A375 (cell line): ENCODE measurements at places on chromosomes 5 and 9. TPM values are rescaled to one million over a fixed set of nuclear protein-coding genes. Genes with fewer than 3 reads are reported as not detected.

The ARHGEF37 gene
- total RNA-seq = 1.8 and 2.8 TPM in 2 replicates

The QSOX2 gene
- total RNA-seq = 26.9 and 30.1 TPM in 2 replicates

The CD74 gene
- total RNA-seq = 1,665 and 1,791 TPM in 2 replicates

The SLC22A4 gene
- total RNA-seq = 4.5 and 6.7 TPM in 2 replicates

The SLC24A2 gene
- 0.83 and 1.1 TPM in 2 replicates for total RNA-seq

The CSF1R gene
- 0.08 TPM in 1 of 2 replicates, not detected in the other for total RNA-seq

The ADAM19 gene
- 25.7 and 25.9 TPM in 2 replicates for total RNA-seq

The STKLD1 gene
- total RNA-seq = 0.41 TPM in 1 of 2 replicates, not detected in the other

The PCDHA6 gene
- total RNA-seq = 11.5 TPM in 2 replicates

The CFAP77 gene
- total RNA-seq = 0.26 TPM in 1 of 2 replicates, not detected in the other

The TAF11L13 gene
- total RNA-seq = 0.50 and 0.91 TPM in 2 replicates

The ACTL7A gene
- not detected in 2 replicates for total RNA-seq

The SPARC gene
- 1,808 and 2,270 TPM in 2 replicates for total RNA-seq

The CNTFR gene
- not detected in 2 replicates for total RNA-seq

The FGD3 gene
- 0.23 and 0.37 TPM in 2 replicates for total RNA-seq

The ZNF354B gene
- 7.7 and 9.4 TPM in 2 replicates for total RNA-seq

The COL5A1 gene
- 11.1 and 11.7 TPM in 2 replicates for total RNA-seq

The TERT gene
- total RNA-seq = 4.1 and 5.4 TPM in 2 replicates

The ZCCHC10 gene
- 7.7 and 9.5 TPM in 2 replicates for total RNA-seq

The PSIP1 gene
- 147 and 160 TPM in 2 replicates for total RNA-seq

The HAUS6 gene
- 38.6 and 44.8 TPM in 2 replicates for total RNA-seq

The ZNF300 gene
- total RNA-seq = 20.0 and 20.8 TPM in 2 replicates

The SARDH gene
- total RNA-seq = 0.08 and 0.26 TPM in 2 replicates

The HSPB3 gene
- 2.5 and 3.1 TPM in 2 replicates for total RNA-seq

The DAB2 gene
- 13.5 and 14.2 TPM in 2 replicates for total RNA-seq

The LECT2 gene
- not detected in 2 replicates for total RNA-seq

The PCDHGA4 gene
- 1.9 and 2.0 TPM in 2 replicates for total RNA-seq

The SLC6A19 gene
- not detected in 2 replicates for total RNA-seq

The PHF24 gene
- total RNA-seq = not detected in 2 replicates

The TPPP gene
- 0.11 and 0.30 TPM in 2 replicates for total RNA-seq

The CEP78 gene
- 29.9 and 31.7 TPM in 2 replicates for total RNA-seq

The RASEF gene
- 1.3 and 1.7 TPM in 2 replicates for total RNA-seq

The VLDLR gene
- total RNA-seq = 4.6 and 6.8 TPM in 2 replicates

The PCDHGB2 gene
- total RNA-seq = 1.9 and 2.3 TPM in 2 replicates

The DUSP1 gene
- 27.6 and 28.0 TPM in 2 replicates for total RNA-seq

The SPATA6L gene
- total RNA-seq = 2.1 and 2.3 TPM in 2 replicates

The SHISAL2B gene
- not detected in 2 replicates for total RNA-seq

The MLLT3 gene
- total RNA-seq = 11.1 and 16.8 TPM in 2 replicates

The PCA3 gene
- not detected in 2 replicates for total RNA-seq

The ANKRD20A1 gene
- total RNA-seq = 0.49 and 1.2 TPM in 2 replicates

The AIF1L gene
- 30.1 and 30.9 TPM in 2 replicates for total RNA-seq

The PCSK5 gene
- 0.53 and 0.88 TPM in 2 replicates for total RNA-seq

The PRSS3 gene
- total RNA-seq = not detected in 2 replicates

The TAF11L5 gene
- not detected in 2 replicates for total RNA-seq

The SCGB3A2 gene
- not detected in 2 replicates for total RNA-seq

The ATP10B gene
- total RNA-seq = 1.1 and 2.4 TPM in 2 replicates

The TCOF1 gene
- 121 and 127 TPM in 2 replicates for total RNA-seq
